ENCODE measurements at places on chromosomes 5 and 9.

- DNase-seq, result no peak
Measured at GRCh38 chr9:5122116-5122515, 63.3 kb downstream of the INSL6 start.

DNA sequence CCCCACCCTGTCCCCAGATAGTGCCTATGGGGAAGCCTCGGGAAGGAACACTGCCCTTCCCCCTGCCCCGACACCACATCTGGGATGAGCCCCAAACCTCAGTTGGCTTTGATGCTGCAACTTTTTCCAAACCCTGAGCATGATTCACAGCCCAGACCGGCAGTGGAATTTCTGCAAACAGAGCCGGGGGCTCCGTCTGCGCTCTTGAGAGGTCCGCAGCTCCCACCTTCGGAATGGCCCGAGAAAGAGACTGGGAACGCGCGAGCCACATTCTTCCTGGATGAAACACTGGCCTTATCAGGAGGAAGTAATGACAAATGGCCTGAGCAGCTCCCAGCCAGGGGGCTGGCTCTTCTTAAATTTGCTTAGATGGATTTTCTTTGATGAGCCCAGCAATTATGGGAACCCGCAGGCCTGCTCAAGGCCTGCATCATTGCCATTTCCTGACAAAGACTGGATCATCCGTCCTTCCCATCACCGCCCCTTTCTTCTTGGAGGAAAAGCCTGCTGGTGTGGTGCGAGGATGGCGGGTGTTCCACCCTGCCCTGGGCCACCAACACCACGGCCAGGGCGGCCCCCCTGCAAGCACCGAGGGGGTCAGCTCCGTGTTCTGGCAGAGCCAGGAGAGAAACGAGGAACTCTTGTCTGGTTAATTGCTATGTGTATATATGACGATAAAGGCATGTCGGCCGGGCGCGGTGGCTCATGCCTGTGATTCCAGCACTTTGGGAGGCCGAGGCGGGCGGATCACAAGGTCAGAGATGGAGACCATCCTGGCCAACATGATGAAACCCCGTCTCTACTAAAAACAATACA lies 38.8 kb upstream of the COL5A1 start:
- DNase-seq, result no peak

- peak; percentile 77 for DNase-seq
Measured at GRCh38 chr5:135977375-135977928, 22.7 kb upstream of the LECT2 start.

GRCh38 chr5:44603496-44604272 lies 205.1 kb upstream of the MRPS30 start:
- DNase-seq, result peak; percentile 36

- peak; percentile 80 for DNase-seq
Measured at GRCh38 chr9:8809741-8810140, 1010.2 kb upstream of the DMAC1 start.

GRCh38 chr5:93573354-93574351 lies 7.4 kb downstream of the NR2F1-AS1 start:
- DNase-seq, result peak; percentile 84

- DNase-seq, result no peak
Measured at GRCh38 chr9:97502222-97502983, 937 bp downstream of the TMOD1 start.

DNA sequence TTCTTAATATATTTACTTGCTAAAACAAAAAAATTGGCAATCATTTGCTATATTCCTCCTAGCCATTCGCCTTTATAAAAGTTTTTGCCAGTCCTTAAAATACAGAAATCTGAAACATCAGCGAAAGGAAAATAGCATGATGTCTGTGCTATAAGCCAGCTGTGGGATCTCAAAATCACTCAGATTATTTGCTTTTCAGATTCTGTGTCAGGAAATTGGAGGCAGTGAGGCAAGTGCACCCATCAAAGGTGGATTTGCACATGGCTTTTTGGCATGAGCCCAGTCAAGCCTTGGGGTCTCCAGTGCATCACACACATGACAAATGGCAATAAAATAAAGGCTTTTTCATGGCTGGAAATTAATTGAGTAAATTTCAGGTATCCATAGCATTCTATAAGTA lies 196.8 kb upstream of the DAPK1 start:
- no peak for DNase-seq

DNA sequence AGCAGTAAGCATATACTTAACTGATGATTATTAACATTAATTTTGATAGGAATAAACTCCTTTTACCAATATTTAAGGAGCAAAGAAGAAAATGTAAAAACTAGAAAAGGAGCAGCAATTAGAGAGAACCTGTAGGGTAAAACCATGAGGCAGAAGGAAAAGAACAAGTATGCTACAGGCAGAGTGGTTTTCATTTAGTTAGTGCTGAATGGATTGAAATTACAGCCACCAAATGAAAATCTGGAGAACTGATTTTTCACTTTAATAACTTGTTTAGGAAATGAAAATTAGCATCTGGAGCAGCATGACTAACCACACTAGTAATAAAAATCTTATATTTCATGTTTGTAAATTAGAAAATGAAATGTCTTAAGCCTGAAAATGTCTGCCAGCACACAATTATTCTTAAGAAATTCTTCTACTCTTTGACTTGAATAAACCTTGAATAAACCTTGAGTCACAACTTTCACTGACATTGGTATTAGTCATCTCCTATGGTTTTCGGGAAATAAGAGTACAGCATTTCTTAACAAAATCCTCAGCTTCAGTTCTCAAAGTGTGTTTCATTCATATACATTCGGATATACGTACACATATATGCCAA lies 1504.9 kb upstream of the C9orf72 start:
- no peak for DNase-seq

- DNase-seq, result no peak
Measured at GRCh38 chr9:32622948-32623347, 12.5 kb downstream of the TAF1L start.

- DNase-seq, result peak; percentile 43
Measured at GRCh38 chr9:86946201-86947145, 833 bp downstream of the GAS1 start.

- no peak for DNase-seq
Measured at GRCh38 chr9:37001459-37001858, 32.6 kb downstream of the PAX5 start.

DNA sequence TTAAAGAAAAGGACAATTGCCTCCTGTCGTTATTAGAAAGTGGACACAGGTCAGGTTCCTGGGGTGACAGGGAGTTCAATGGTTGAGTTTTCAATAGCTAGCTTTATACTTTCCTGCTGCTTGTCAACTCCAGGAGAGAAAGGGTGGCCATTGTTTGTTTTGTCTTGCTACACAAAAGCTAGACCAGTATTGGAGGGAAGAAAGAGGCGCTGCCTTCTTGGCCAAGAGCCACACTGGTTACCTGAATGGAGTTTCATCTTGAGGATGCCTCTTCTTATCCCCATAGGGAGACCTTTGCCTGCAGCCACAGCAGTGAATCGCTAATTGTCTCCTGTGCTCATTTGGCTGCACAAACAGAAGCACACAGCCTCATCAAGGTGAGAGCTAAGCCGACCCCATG lies 279.4 kb upstream of the GRIA1 start:
- DNase-seq, result no peak

- DNase-seq, result no peak
Measured at GRCh38 chr5:74401281-74401945, 239.1 kb downstream of the ENC1 start.

- DNase-seq, result peak; percentile 27
Measured at GRCh38 chr9:29212397-29213387, 1639.4 kb upstream of the C9orf72 start.

- peak; percentile 60 for DNase-seq
Measured at GRCh38 chr5:168992687-168993086, 308.3 kb downstream of the SLIT3 start.

- DNase-seq, result peak; percentile 65
Measured at GRCh38 chr5:109533751-109534272, 124.0 kb upstream of the PJA2 start.

- peak; percentile 69 for DNase-seq
Measured at GRCh38 chr9:125966959-125967711, 220.0 kb downstream of the PBX3 start.

GRCh38 chr5:78113689-78114264 lies 180.7 kb downstream of the AP3B1 start:
- DNase-seq, result no peak

DNA sequence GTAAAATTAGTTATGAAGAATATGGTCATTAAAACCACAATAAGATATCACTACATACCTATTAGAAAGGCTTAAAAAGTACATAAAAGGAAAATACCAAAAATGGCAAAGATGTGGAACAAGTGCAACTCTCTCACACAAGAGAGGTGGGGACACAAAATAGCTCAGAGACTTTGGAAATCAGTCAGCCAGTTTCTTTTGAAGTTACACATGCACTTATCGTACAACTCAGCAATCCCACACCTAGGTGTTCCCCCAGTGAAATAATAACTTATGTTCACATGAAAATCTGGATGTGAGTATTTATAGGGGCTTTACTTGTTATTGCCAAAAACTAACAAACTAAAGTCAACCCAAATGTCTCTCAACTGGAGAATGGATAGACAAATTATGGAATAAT lies 9.8 kb upstream of the RICTOR start:
- no peak for DNase-seq

DNA sequence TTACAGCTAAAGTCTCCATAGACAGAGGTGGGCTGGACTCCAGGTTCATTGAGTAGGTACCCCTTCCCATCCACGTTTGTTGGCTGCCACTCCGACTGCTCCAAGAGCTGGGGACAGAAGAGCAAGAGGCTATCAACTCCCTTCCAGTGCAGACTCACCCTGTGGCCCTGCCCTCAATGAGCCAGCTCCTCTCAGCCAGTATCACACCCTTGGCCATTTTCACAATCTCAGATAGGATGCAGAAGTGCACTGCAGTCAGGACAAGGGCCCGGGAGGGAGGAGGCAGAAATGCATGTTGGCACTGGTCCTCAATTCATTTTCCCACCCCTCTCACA lies 6.2 kb downstream of the IRF1 start:
- no peak for DNase-seq

DNA sequence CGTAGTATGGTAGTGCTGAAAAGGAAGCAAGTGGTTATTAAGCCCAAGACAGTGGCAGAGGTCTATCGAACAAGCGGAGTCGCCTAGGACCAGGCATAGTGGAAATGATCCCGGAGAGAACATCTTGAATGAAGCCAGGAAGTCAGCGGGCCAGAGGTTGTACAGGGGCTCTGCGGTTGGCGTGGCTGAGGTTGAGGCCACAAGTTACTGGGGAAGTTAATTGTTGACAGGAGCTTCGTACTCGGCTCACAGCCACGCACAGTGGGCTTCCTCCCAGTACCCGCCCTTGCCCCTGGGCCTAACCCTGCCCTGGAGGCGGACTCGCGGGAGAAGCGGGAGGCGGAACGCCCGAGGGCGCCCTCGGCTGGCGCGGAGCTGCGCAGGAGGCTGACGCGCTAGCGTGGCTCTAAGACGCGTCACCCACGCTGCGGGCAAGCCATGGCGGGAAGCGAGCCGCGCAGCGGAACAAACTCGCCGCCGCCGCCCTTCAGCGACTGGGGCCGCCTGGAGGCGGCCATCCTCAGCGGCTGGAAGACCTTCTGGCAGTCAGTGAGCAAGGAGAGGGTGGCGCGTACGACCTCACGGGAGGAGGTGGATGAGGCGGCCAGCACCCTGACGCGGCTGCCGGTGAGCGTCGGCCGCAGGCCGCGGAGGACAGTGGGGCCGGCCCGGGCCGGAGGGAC lies at the start of gene FBXO4:
Gene FBXO4 (plus strand): TSS at position 410 of the 683 bp plus-strand sequence. CDS start 29 bp downstream, at position 439.
- DNase-seq, result peak; percentile 54

DNA sequence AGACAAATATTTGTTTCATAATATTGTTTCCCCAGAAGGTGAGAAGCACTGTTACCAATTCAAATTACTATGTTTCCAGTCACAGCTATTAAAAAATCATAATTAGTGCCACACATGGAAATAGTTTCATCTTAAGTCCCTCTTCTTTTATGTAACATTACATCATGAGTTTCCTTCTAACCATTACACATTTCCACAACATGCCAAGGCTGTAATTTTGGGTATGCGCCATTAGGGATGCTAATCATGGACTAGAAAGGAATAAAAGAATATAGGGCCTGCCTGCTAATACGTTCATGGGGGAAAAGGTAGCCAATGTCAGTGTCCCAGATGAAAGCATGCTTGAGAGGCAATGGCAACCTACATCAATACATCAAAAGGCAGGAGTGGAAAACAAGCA lies 142.5 kb upstream of the LPAR1 start:
- DNase-seq, result no peak
